ENCODE measurements at places on chromosomes 5 and 9.

DNA sequence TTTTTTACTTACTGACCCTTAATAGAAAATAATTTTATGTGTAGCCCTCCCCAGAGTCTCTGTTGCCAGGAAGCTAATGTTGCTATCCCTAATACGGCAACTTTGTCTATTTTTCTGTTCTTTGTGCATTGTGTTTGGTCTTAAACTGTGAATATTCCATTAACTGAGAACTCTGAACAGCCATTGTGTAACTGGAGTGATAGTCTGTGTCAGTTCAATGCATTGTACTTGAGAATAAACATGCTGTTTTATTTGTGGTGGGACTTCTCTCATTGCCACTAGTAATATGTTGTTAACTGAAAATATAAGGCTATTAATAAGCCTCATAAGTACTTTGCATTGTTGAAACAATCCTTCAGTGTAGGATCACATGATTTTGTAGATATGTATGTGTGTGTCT is 278.3 kb upstream of the DMRT1 start:
- DNase-seq: no peak

DNA sequence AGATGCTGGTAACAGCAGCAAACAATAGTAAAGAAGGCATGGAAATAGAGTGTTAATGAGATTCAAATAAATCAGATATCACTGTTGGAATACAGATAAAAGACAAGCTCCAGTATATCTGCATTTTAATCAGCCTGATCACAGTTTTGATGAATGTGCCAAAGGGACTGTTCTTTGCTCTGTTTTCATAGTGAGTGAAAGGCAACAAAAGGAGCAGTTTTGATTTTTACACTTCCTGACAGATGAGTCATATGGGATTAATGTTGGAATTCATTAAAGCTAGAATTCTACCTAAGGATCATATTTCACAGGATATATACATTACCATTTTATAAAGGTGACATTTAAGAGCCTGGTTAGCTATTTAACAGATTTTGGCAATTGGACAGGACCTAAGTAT is 743.3 kb upstream of the PTPRD start:
- no peak for DNase-seq

GRCh38 chr9:22124263-22125011 is 115.3 kb upstream of the CDKN2B start:
- DNase-seq: no peak

- DNase-seq: no peak
Measured at GRCh38 chr9:14155237-14155636, 158.7 kb downstream of the NFIB start.

- DNase-seq: no peak
Measured at GRCh38 chr5:36277521-36278176, 24.1 kb downstream of the RANBP3L start.

DNA sequence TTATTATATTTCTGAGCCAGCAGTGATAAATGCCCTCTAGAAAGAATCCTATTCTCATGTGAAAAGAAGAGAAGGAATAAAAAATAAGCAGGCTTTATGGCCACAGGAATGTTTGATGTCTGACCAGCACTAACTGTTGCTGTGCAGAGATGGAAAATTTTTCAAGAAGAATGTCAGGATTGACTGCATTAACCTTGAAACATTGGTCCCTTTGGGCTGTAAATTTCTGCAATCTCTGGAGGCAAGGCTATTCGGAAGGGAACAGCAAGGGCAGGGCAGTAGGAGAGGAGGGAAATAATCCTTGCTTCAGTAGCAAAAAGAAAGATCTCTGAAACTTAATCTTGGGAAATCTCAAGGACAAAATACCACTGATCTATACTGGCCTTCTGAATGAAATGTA is 415.2 kb downstream of the DNAH5 start:
- DNase-seq: no peak

DNA sequence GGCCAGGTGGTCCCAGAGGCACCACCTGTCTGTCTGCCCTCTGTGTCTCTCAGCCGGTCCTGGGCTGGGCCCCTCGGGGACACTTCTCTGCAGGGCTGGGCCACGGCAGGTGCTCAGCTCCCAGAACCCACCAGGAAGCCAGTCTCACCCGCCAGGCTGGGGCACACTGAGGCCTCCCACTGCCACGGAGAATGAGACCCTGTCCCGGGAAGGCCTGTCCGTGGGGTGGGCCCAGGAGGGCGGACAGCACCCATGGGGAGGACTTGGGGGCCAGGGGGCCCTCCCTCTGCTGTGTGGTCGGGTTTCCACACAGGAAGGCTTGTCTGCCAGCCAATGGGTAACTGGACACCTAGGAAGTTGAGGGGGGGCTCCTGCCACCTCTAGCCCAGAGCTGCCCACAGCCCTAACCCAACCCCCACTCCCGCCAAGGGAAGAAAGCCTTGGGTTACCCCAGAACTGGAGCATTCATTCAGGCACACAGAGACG is 4.1 kb upstream of the TUBB4B start:
- no peak for DNase-seq

GRCh38 chr5:176535101-176535663 is 2.0 kb downstream of the RNF44 start:
- DNase-seq: no peak
